ENCODE measurements at places on chromosomes 4 and X.

DNA sequence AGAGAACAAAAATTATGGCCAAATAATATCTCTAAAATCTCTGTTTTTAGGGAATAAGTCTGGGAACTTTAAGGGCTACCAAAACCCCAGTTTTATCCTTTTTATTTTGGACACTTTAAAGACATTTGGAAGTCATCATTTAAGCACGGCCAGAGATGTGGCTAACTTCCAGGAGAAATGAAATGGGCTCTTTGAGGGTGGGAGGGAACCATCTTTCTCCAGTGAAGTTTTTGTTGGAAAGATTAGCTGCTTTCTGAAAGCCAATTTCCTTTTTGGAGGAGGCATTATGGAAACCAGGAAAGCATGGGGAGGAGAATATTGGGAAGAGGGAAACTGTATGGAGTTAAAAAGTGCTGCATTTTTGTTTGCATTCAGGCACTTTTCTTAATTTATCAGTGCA lies 4.8 kb downstream of the VSIG1 start:
- no peak for DNase-seq

DNA sequence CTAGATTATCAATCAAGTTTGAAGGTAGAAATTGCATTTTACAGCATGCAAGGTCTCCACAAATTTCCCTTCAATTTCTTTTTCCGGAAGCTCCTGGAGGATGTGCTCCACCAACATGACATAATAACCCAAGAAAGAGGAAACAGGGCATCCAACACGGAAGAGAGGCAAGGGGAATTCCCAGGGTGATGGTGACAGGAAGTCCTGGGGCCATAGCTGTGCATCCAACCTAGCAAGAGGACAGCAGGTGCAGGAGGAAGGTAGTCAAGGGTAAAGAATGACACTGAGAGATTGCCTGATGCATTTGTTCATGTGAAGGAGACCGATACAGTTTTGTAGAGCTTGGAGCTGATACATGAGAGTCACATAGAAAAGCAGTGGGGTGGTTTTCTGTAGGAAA lies 115.7 kb upstream of the LSM6 start:
- DNase-seq, result no peak

DNA sequence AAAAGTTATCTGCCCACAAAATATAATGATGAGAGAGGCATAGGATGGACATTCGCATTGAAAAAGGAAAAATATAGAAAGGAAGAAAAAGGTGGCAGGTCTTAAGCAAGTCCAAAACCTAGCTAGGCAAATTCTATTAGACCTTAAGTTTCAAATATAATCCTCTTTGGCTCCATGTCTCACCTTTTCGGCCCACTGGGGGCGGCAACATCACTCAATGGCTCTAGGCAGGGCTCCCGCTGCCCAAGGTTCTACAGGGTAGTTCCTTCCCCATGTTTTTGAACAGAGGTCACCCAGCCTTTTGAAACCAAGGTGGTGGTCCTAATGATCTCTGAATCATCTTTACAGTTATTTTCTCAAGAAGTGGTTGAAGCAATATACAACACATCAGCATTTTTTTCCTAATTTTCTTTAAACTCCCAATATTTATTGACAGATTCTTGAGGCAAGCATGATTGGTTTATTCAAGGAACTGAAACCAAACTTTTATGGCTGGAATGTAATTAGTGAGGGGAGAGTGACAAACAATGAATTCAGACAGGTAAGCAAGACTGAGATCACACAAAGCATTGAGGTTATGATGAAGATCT lies 309.4 kb downstream of the ANTXR2 start:
- no peak for DNase-seq

GRCh38 chr4:79652738-79653137 lies 244.7 kb upstream of the GK2 start:
- no peak for DNase-seq

Measured in glutamatergic neuron (in vitro differentiated cells).